ENCODE measurements at places on chromosomes 6 and 20.

- no peak for DNase-seq
These were observed 15.3 kb upstream of the SLC9A8 start for GRCh38 chr20:49797344-49797615.

GRCh38 chr20:5741089-5741488 is 9.1 kb upstream of the SHLD1 start:
- no peak for DNase-seq

DNA sequence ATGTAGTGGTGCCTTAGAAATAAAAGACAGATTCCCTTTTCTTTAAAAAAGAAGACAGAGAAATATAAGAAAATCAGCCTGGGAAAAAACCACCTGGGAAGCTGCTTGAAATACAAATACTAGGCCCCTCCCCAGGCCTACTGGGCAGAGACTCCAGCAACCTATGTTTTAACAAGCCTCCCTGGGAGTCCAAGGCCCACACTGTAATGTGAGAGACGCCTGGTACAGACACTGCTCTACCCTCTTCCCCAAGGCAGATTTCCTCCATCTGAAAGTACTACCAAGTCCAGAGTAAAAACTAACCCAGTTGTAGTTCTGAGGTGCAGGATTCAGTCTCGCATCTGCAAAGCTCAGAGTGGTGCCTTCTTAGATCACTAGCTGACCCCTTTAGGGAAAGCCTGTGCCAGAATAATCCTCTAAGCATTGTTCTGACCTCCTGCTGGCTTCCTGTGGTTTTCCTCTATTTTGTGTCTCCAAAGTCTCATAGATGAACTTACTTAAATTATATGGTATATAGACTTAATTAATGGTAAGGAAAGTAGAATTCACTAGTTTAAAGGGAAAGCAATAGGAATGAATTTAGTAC is 270.2 kb upstream of the SLC35B3 start:
- DNase-seq, result no peak

GRCh38 chr20:25084626-25085187 is 2.8 kb upstream of the VSX1 start:
- no peak for DNase-seq

- peak; percentile 13 for DNase-seq
These were observed 3.3 kb upstream of the TAAR5 start for GRCh38 chr6:132592855-132593254.

GRCh38 chr20:10219993-10220750 is 1.5 kb downstream of the SNAP25 start:
- no peak for DNase-seq

DNA sequence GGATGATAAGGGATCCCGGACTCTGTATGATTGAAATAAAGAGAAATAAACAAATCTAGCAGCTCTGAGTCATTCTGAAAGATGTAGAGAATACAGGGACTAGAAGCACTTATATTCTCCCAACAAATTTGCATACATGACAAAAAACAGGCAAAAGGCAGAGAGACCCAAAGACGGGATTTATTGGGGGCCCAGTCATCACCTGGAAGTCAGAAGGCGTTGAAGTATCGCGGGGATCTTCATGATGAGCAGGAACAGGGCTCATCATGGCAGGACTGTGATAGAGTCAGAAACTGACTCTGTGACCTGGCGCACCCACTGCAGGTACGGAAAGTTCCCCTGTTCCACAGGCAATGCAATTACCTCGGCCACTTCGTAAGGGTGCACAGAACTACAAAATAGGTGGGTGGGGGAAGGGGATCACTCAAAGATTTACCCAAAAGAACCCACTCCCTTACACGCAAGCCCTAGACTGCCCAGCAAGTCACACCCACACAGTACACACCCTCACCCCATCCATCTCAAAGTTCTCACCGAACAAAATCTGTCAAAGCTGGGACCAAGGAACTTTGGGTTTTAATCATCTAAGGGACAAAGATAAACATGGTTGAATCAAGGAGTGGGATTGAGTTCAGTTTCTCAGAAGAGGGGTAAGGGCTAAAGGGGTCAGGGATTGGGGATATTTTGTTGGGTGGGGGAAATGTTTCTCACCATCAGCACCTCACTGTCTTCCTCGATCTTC is 1.4 kb downstream of the CUTA start:
- no peak for DNase-seq

- DNase-seq, result no peak
These were observed 13.8 kb downstream of the SYNGAP1 start for GRCh38 chr6:33433544-33434191.

GRCh38 chr20:6784210-6784631 is 16.7 kb downstream of the BMP2 start:
- no peak for DNase-seq

DNA sequence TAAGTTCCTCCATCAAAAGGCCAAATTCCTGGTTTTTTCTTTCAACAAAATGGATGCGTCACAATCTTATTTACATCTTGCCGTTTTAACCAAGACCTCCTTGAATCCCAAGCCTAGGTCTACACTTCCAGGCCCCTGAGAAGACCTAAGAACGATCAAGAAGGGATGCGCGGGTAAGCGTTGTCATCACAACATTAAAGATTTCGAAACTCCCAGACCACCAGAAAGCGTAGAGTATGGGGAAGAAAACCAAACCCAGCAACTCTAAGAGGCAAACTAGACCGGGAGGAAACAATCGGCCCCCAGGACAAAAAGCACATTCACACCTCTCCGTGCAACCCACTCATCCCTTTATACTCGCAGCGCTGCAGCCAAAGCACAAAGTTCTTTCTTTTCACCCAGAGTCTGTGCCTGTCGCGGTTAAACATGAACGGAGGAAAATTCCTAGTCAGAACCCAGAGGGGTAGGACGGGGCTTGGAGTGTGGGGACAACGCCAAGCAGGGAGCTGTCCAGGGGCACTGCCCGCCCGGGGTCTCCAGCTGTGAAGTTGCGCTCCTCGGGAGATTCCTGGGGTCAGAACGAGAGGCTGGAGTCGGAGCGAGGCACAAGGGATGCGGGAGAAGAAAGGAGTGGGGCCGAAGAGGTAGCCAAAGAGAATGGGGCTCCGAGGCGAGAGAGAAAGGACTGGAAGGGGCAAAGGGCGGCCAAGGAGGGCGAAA is 725 bp downstream of the OSER1 start:
- peak; percentile 28 for DNase-seq

DNA sequence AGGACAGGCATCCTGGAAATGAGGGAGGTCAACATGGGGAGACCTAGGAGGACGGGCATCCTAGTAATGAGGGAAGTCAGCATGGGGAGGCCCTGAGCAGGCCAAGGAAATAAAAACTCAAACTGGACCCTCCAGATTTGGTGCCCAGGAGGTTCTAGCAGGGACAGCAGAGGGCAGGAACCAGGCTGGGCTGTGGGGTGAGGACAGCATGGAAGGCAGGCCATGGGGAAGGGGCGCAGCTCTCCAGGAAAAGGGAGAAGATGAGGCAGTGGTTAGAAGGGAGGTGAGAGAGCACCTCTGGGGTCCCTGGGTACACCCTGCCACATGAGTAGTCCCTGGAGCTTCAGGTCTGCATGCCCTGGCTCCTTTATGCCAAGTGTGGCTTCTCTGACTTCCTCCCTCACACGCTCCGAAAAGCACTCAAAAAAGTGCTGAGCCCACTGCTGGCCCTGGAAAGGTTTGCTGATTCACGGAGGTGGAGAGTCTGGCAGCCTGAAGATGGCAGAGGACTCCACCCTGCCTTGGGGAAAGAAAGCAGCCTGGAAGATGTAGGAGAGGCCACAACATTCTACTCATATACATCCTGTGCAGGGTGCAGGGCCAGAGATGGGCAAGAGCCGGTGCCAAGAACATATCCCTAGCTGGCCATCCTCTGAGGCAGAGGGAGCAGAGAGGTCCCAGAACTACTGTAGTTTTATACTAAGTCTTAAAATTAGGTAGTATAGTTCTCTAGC is 154.9 kb downstream of the MRPL14 start:
- DNase-seq, result peak; percentile 41

GRCh38 chr6:708237-708598 is 15.3 kb upstream of the EXOC2 start:
- DNase-seq, result no peak

DNA sequence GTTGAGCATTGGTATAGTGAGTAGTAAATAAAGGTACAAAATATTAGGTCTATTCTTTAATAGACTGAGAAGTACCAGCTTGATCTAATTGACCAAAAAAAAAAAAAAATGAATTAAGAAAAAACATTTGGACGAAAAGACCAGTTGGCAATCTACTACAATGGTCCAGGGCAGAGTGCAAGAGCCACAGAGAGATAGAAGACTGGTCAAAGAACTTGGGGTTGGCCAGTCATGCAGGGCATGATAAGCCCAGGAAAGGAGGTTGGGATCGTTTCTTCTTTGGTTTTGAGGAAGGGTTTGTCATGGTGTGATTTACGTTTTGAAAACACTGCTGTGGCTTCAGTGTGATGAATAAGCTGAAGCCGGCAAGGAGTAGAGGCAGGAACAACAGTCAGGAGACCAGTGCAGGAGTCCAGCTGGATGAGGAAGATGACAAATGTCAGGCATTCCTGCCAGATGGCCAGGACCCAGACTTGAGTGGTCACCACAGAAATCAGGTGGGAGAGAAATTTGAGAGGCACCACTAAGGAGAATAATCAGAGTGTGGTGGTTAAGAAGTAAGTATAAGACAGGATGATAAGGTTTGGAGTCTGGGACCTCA is 14.0 kb downstream of the SMLR1 start:
- no peak for DNase-seq

DNA sequence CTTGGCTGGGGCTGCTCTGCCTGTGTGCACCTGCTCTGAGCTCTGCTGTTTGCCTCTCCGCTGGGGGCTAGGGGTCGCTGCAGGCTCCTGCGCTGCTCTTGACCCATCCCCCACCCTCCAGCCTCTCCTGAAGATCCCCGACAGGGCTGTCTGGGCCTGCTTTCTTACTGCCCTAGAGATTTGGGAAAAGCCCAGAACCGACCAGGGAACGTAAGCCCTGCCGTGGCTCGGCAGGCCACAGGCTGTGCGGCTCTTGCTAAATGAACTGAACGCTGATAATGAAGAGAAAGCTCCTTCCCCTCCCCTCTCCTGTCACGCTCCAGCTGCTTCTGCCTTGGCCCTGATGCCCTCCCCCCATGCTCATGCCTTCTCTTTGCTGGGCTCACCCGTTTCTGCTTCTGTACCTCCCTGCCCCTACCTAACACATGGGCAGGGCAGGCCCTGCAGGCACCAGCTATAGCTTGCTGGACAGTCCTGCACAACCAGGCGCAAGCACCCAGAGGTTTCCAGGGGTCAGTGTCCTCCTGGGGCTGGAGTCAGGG is 32.0 kb upstream of the PCMTD2 start:
- DNase-seq, result no peak

DNA sequence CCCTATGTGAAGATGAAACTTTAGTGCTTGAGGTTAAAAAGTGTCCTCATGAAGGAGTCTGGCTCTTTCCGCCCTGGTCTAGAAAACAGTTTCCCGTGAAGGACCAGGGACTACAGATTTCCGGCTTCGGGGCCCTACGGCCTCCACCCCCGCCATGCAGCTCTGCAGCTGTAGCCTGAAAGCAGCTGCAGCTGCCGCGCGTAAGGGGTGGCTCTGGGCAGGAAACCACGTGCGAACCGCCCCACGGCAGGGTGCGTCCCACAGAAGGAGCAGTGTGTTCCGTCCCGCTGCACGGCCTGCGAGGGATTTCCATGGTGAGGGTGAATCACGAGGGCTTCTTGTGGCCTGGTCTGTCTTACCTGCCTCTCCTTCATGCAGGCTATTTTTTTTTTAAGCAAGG is 117.0 kb downstream of the ERMARD start:
- DNase-seq, result peak; percentile 60

- DNase-seq, result no peak
These were observed 1.0 kb downstream of the AFDN start for GRCh38 chr6:167827583-167828324.

- no peak for DNase-seq
These were observed 222.6 kb downstream of the RNF144B start for GRCh38 chr6:18609715-18610114.

GRCh38 chr6:168123165-168123911 is 44.3 kb upstream of the FRMD1 start:
- no peak for DNase-seq

GRCh38 chr6:10138917-10139316 is 276.0 kb downstream of the TFAP2A start:
- DNase-seq, result no peak

GRCh38 chr6:42251911-42252637 is 34.4 kb upstream of the MRPS10 start:
- no peak for DNase-seq

DNA sequence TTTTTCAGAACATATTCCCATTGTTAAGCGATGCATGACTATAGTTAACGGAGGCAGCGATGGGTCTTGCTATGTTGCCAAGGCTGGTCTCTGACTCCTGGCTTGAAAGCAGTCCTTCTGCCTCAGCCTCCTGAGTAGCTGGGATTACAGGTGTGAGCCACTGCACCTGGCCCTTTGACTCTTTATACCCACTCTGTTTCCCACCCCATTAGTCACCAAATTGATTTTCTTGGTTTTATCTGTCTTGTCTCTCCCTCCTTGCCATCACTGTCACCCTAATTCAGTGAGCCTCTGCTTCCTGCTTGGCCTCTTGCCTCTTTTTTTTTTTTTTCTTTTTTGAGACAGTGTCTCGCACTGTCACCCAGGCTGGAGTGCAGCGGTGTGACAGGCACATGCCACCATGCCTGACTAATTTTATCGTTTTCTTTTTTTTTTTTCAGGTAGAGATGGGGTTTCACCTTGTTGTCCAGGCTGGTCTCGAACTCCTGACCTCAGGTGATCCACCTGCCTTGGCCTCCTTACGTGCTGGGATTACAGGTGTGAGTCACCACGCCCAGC is 31.3 kb downstream of the ZFAND3 start:
- DNase-seq, result no peak

DNA sequence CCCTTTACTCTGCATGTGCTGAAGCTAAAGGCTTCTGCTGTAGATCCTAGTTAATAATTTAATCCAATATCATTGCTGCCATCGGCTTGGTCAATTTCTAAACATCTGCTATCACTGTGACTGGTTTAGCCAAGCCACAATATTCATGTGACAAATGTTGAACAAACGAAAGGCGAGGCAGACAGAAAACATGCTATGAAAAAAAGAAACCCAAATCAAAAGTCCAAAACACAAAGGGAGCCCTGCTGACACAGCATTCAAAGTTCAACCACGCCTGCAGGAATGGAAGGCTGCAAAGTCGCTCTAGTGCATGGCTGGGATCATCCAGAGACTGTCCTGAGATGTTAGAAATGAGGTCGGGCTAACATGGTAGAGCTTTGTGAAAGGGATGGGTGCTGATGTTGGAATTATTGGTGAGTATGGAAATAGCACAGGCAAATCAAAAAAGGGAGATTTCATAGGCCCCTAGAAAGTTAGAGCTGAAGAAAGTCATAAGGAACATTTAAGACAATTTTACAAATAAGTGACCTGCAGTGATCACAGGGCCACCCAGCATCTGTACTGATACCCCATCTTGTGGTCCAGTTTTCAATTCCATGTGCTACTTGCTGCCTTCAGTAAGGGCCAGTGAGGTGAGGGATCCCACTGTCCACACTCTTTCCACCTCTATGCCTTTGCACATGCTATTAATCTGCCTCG is 8.8 kb upstream of the NHSL1 start:
- no peak for DNase-seq

GRCh38 chr20:25066386-25066785 is 8.4 kb upstream of the ACSS1 start:
- no peak for DNase-seq

DNA sequence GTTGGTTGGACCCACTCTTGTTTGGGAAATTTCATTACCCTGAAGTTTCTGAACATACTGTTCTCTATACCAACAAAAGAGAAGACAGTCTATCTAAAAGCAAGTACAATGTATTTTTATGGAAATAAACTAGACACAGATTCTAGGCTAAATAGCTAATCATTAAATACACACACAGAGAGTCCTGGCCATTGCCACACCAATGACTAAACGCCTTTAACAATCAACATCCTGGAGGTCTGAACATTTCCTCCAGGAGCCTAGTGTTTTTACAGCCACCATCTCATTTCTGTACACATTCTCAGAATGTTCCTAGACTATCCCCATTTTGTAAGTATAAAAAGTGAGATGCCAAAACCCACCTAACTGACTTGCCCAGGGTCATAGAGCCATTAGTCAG is 141.6 kb upstream of the RREB1 start:
- no peak for DNase-seq
